ENCODE measurements at places on chromosomes 11 and 22.

DNA sequence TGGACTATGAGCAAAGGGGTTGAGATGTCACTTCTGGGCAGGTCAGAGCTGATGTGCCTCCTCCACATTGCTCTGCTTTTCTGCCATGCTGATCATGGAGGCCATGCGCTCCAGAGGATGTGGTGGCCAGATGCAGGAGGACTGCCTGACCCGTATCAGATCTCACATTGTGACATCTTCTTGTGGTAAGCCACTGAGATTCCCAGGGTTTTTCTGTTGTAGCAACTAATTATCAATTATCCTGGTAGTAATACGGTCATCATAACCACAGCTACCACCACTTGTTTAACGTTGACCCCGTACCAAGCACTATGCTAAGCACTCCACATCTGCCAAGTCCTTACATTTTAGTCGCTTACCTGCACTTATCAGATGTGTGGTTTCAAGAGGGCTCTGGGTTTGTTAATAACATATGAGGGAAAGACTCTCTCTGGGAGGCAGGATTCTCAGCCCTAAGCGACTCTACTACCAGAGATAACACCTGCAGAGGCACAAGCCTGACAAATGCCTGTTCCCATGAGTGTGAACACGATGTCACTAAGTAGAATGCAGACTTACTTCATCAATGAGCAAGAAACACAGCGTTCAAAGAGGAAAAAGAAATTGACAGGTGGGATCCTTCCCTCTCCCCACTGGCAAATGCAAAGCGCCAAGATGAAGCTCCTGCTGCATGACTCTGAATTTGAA is 63.6 kb upstream of the TIMP3 start:
- DNase-seq, result no peak

- DNase-seq, result no peak
Measured at GRCh38 chr22:44815099-44816070, 63.0 kb downstream of the ARHGAP8 start.

- no peak for DNase-seq
Measured at GRCh38 chr11:6889835-6890234, 2.5 kb downstream of the OR2D2 start.

DNA sequence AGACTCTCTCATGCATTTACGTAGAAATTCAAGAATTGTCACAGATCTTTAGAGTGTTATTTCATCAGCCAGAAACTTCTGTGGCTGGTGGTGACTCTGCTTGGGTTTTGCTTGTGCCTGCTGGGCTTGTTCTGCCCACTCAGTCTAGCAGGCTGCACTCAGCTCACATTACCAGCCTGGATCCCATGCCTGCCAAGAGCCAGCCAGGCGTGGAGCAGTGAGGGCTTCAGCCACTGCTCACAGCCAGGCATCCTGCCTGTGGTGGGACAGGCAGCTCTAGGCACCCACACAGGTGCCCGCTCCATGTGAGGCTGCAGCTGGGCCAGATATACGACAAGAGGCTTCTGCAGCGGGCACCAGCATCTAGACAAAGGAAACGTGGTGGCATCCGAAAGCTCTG is 1213.3 kb upstream of the RAG2 start:
- no peak for DNase-seq

GRCh38 chr11:48073031-48073861 is 92.9 kb downstream of the PTPRJ start:
- no peak for DNase-seq

All from activated effector memory CD4-positive, alpha-beta T cell treated with Interleukin-2 at 50 U/mL for 16 hours (primary cell).